ENCODE measurements at places on chromosomes 5 and 9.

DNA sequence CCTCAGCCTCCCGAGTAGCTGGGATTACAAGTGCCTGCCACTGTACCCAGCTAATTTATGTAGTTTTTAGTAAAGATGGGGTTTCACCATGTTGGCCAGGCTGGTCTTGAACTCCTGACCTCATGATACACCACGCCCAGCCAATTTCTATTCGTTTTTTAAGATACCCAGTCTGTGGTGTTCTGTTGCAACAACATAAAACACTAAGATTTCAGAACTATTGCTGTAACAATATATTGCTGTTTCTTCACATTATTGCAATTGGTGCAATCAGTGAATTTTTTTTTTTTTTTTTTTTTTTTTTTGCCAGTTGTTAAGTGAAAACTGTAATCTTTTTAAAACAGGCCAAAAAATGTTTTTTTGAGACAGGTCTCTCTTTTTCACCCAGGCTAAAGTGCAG, 9.9 kb downstream of the SRP19 start:
- no peak for DNase-seq

DNA sequence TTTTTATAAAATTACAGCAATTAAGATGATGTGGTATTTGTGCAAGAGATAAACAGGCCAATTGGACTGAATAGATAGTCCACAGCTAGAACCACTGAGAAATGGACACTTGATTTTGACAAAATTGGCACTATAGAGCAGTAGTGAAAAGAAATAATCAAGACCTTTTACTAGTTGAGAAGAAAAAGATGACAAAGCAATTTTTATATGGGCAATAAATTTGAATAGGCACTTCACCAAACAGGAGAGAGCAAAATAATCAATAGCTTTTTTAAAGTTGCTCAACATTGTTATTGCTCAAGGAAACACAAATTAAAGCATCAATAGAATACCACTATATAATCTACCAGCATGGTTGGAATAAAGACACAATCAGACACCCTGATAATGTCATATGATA, 193.5 kb upstream of the FTMT start:
- DNase-seq = no peak

- no peak for DNase-seq
These were observed 4.3 kb downstream of the FAM163B start for GRCh38 chr9:133604856-133605255.

- no peak for DNase-seq
These were observed 79.5 kb downstream of the PRRT1B start for GRCh38 chr9:131624636-131625507.

DNA sequence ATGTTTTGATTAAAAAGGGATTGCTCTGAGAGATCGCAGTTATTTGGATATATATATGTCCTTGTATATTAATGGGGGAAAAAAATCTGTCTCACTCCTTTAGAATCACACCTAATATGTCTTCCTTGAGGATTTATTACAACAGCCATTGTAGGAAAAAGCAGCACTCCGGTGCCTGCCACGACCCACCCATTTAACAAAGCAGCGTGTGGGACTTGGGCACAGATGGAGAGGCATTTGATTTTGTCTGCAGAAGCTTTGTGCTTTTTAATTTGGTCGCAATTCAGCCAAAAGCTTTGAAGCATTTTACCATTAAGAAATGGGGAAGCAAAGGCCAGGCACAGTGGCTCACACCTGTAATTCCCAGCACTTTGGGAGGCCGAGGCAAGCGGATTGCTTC, 159.2 kb downstream of the SMARCA2 start:
- DNase-seq = no peak

- DNase-seq = no peak
These were observed 7.7 kb downstream of the ARHGAP26 start for GRCh38 chr5:142777850-142778249.

- no peak for DNase-seq
These were observed 305.7 kb downstream of the ENC1 start for GRCh38 chr5:74334762-74335384.

GRCh38 chr9:116088396-116088795, 65.2 kb upstream of the PAPPA start:
- no peak for DNase-seq

- DNase-seq = no peak
These were observed 36.2 kb downstream of the STC2 start for GRCh38 chr5:173291722-173292658.

- no peak for DNase-seq
These were observed 56.9 kb upstream of the RASA1 start for GRCh38 chr5:87210743-87211142.

DNA sequence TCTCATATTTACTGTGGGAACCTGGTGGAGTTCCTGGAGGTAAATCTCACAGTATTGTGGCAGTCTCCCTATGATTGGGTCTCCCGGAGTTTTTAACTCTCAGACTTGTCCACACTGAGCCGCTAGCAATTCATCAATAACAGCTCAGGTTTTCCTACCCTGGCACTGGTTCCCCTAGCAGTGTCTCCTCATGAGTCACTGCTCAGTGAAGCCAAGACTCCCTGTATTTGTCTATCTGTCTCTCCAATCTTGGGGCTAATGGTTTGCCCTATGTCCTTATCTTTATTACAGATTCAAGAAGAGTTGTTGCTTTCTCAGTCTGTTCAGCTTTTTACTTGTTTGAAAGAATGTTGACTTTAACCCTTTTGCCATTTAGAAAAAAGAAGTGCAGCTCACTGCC, 176.7 kb upstream of the FGF10 start:
- DNase-seq = no peak

GRCh38 chr5:5629607-5629978, 207.1 kb downstream of the ICE1 start:
- DNase-seq = no peak

GRCh38 chr9:114214181-114214580, 58.8 kb downstream of the COL27A1 start:
- no peak for DNase-seq

- DNase-seq = no peak
These were observed 23.4 kb downstream of the SPAAR start for GRCh38 chr9:35932735-35933134.

DNA sequence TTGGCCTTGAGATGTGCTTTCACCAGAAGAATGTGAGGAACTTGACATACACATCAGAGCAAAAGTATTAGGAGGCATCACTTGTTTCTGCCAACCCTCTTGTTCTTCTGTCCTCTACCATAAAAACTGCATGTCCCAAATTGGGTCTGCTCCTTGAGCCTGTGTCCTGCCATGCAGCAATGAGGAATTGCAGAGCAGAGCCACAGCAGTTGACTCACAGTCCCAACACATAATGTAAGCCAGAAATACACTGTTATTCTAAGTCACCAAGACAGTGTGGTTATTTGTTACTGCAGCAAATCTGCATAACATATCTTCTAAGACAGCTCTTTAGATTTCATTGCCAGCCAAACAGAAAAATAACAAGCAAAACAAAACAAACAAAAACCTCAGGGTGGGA, 598.2 kb downstream of the PRELID2 start:
- no peak for DNase-seq

DNA sequence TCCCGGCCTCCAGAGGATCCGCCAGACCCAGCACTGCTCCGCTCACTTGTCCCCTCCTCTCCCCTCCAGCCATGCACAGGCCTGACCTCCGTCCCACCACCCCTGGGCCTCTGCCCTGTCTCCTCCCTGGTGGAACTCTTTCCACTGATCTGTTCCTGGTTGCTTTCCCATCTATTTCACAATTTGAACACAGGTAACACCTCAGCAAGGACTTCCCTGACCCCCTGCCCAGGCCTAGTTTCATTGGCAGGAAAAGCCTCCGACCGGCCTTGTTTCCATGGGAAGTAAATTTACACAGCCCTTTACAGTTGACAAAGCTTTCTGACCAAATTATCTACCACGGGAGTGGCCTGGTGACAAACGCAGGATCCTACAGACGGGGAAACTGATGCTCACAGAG, 14.8 kb downstream of the QSOX2 start:
- no peak for DNase-seq

GRCh38 chr9:87638292-87638691, 87.6 kb upstream of the CTSL start:
- no peak for DNase-seq

DNA sequence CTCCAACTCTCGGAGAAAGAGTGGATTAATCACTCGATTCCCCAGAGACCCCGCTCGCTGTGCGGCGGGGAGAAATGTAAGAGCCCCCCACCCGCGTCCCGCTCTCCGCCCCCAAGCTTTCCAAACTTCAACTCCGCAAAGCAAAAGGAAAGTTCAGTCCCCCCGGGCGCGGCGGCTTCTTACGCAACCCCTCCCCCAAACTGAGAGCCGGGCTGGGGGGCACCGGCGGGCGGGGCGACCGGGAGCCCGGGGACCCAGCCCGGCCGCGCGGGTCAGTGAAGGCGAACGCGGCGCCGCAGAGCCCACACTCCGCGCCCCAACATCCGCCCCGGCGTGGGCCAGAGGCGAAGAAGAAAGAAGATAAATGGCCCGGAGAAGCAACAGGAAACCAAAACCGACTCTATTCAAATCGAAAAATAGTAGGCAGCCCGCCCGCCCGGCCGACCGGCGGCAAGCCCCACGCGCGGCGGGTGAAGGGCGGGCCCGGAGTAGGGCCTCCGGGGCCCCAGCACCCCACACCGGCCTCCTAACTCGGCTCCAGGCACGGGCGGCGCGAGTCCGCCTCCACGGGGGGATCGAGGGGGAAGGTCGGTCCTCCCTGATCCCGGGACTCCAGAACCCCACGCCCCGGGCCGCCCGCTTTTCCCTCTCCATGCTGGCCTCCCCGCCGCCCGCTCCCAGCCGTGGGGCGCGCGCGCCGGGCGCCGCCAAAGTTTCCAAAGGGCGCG, 720 bp downstream of the NOTCH1 start:
- no peak for DNase-seq

DNA sequence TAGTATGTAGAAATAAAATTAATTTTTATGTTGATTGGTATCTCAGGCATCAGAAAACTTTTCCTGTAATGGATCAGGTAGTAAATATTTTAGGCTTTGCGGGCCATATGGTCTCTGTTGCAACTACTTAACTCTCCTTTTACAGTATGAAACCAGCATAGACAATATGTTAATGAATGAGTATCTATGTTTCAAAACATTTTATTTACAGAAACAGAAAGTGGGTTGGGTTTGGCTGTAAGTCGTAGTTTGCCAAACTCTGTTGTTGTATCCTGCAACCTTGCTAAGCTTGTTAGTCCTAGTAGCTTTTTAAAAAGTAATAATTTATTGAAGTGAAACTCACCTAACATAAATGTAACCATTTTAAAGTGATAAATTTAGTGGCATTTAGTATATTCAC, 132.1 kb downstream of the NR3C1 start:
- DNase-seq = no peak

DNA sequence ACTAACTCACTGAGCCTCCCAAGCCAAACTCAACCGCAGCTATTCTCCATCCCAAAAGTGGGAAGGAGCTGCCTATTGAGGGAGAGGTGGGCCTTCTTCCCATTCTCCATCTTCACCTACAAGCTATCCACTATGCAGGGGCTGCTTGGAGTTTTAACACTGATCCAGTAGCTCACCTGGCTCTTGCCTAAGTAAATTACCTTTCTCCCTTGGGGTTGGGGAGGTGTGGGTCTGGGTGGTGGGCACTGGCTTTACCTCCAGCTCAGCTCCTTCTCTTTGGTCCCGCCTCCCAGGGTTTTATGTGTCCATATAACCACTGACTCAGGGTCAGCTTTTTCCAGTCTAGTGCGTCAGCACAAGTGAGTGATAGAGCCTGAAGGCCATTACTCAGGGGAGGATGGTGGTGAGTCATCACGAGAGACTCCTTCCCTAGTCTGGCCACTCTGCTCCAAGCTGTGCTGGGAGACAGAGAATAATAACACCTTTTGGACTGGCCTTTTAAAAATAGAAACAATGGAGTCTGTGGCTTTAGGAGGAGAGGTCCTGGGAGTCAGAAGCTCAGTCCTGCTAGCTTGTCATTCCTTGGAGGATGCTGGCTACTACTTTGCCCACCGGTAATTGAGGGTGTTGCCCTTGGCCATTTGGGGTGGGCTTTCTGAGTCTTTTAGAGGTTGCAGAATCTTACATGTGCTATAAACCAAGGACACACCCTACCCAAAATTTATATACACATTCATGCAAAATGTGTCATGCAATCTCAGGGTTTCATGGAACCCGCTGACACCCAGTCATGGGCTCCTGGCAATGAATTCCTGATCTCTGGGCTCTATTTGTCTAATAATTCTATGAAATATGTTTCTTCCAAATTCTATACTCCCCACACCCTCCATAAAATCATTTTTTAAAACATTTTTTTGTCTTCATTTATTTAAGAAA, 35.6 kb upstream of the ATP6V1G1 start:
- DNase-seq = no peak
